ENCODE measurements at places on chromosomes 7 and 10.
A peak's percentile ranks its signal among the peaks of the same experiment; 100 is the strongest.

GRCh38 chr7:130090745-130091532 lies 20.6 kb downstream of the KLHDC10 start:
- no peak for DNase-seq

GRCh38 chr10:77925410-77925794 lies 1.2 kb downstream of the DLG5 start:
- no peak for DNase-seq

- no peak for DNase-seq
These were observed 91.0 kb downstream of the ELFN1 start for GRCh38 chr7:1761097-1761496.

DNA sequence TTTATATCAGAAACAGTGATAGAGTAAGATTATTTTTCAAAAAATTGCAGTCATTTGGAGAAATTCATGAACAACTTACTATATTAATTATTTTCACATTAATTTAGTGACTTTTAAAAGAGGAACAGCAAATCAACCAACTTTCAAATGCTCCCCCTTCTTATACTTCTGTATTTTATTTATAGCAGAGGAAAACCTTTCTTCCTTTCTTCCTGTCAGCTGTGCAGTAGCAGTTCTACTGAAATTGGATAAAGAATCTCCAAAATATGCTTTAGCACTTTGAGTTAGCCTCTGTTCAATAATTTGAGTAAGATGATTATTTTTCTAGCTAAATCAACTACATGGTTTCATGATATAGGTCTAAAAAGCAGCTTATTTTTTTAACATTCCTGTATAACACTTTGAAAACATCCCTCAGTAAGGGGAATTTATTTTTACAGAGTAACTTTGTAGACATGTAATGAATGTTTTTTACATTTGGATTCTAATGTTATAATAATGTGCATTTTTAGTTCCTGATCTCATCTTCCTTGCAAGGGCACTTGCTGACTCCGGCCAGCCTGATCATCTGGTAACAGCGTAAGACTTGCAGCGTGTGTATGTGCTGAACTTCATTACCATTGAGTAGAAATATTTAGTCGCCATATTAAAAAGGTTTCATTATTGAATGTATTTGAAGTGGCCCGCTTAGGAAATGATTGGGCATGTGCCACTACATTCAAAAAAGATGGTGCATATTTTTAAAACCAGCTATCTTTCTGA lies 158.3 kb upstream of the HDAC9 start:
- DNase-seq: no peak

DNA sequence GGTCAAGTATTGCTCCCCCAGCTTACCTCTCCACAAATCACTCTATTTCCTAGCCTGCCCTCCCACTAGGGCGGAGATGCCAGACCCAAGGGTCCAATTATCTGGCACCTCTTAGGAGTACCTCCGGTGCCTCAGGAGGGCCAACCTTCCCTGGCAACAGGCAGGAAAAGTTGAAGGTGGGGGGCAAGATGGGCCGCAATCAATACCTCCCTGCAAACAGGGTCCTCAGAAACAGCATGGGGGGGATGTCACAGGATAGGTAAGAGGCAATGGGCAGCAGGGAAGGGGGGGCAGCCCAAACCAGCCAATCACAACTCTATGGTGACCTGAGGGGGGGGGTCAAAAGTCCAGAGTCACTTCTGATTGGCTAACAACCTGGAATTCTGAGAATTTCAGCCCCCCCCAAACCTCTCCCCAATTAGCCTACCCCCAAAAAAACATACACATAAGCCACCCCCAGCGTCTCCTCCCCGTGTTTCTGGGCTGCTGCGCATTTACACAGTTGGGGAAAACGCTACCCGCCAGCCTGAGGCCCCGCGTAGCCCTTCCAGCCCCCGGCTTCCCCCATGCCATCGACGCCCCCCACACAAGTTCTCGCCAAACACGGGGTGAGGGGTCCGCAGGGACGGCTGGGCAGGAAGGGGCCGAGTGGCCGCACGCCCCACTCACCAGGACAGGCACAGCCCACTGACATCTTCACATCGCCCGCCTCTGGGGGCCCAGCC lies 589 bp downstream of the LDB1 start:
- DNase-seq: peak; percentile 24

GRCh38 chr7:6092953-6093354 lies 61.8 kb downstream of the ANKRD61 start:
- DNase-seq: no peak

DNA sequence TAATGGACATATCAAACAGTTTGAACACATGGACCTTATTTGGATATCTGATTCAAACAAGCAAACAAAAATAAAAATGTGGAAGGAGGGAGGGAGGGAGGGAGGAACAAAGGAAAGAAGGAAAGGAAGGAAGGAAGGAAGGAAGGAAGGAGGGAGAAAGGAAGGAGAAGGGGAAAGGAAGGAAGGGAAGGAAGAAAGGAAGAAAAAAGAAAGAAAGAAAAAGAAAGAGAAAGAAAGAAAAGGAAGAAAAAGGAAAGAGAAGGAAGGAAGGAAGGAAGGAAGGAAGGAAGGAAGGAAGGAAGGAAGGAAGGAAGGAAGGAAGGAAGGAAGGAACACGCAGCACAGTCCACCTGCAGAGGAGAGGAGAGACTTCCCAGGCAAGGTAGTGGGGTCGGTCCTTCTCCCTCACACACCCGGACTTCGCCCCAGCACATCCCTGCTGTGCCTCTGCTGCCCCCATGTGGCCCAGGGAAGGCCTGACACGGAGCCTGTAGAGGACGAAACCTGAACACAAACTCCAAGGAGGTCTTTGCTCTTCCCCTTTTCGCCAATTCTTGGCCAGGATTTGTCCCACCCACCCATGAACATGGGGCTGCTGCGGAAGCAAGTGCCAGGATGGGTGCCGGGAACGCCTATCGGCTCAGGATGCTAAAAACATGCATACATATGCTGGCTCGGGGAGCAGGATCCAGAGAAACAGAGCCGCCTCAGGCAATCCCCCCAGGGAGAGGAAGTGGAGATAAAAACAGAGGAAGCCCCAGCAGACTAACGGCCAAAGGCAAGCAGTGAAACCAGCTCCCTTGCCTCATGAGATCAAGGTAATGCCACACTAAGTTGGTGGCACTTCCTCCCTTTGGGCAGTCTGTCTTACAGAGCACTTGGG lies 52.3 kb upstream of the DGKI start:
- DNase-seq: no peak

GRCh38 chr10:6203331-6204062 lies 765 bp downstream of the PFKFB3 start:
- no peak for DNase-seq

DNA sequence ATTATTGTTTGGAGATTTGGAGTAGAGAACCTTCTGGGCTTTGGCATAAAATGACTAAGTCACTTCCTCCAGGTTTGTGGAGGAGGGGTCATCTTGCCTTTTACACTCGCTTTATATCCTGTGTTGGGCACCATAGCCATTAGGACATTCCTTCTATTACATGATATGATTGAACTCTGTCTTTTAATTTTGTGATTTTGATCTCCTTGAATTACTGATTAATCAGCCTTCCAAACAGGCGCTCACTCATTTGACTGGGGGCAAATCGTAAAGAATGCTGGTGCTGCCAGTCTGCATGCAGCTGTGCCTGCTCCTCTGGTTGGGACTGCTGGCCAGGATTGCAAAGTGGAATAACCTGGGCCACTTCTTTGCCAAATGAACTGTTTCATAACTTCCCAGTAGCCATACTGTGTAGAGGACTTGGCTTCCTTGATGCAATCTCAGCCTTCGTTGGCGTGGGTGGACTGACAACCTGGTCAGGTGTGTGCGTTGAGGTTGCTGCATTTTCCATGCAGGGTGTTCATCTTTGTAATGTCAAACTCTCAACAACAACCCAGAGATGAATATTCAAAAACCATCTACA lies 65.9 kb upstream of the RAB11FIP2 start:
- DNase-seq: no peak

GRCh38 chr10:100130831-100131230 lies 49.2 kb upstream of the CPN1 start:
- DNase-seq: no peak

GRCh38 chr7:93448176-93448575 lies 126.3 kb downstream of the CALCR start:
- no peak for DNase-seq

Data from NCI-H1436 treated with DMSO at 0.1 percent for 48 hours (cell line).